ENCODE measurements at places on chromosomes 1 and 21.

- no peak for DNase-seq
These were observed 19.0 kb upstream of the MFN2 start for GRCh38 chr1:11961230-11961629.

DNA sequence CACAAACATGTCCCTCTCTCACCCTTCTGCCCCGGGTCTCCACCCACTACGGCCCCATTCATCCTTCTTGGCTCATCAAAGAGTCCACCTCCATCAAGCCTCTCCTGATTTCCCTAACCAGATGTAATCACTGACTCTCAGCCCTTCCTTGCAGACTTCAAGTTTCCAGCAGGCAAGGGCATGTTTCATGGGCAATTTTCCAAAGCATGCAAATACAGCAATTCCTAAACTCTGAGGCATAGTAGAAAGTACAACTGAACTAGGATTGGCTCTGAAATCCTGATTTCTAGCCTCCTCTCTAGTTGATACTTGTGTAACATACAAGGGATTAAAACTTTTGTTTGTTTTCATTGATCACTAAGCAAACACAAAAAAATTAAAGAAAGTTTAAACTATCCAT lies 109.1 kb upstream of the GADD45A start:
- no peak for DNase-seq

GRCh38 chr1:166978821-166979220 lies 3.5 kb upstream of the ILDR2 start:
- no peak for DNase-seq

DNA sequence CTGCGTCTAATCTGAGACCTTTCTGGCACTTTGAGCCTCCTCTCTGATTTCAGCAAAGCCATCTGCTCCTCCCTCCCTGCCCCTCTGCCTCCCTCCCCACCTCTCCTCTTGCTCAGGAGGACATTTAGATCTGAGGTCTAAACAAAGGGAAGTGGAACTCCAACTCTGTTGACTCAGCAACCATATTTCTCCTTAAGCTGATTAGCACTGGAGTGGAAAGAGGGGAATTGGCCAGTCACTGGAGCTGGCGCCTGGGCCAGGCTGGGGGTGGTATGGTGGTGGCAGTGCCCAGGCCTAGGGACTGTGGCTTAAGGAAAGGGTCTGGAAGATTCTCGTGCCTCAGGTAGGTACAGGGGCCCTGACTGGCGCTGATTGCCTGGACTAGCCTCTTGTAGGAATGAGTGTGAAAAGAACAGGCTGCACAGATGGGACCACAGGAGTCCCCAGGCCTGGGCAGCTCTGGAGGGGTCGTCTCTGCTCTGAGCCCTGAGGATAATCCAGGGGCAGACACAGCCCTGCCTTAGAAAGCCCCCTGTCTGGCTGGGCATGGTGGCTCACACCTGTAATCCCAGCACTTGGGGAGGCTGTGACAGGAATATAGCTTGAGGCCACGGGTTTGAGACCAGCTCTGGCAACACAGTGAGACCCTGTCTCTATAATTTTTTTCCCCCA lies 11.9 kb downstream of the SH2D2A start:
- DNase-seq = no peak

DNA sequence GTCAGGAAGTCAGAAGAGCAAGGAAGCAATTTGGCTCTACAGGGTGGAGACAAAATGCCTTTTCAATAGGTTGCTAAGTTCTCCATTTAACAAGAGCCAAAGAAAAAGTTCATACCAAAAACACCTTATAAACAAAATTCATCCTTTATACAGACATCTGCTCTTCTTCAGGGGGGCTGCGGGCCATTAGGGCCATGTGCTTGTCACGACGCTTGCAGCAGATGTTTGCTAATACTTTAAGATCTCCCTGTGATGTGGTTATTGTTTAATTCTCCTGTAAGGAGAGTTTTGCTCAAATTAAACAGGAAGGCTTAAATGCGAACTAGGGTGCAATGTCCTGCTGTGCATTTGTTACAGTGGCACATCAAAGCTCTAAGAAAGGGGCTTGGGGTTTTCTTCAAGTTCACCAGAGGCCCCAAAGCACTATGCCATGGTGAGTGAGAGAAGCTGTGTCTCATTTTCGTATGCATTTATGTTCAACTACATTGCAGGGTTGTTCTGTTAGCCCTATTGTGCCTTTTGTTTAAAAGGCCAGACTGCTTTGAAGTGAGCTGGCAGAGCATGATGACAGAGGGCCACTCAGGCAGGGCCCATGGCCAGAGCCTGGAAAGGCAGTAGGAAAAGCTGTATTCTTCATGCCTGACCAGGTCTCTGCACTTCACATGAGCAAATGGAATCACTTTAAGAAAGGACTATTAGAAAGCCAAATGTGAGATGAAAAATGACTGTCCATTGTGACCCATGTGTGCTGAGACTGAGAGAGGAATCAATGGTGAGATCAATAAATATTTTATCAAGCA lies 24.8 kb upstream of the NTPCR start:
- no peak for DNase-seq

GRCh38 chr1:206654828-206655227 lies 19.5 kb downstream of the DYRK3 start:
- no peak for DNase-seq

DNA sequence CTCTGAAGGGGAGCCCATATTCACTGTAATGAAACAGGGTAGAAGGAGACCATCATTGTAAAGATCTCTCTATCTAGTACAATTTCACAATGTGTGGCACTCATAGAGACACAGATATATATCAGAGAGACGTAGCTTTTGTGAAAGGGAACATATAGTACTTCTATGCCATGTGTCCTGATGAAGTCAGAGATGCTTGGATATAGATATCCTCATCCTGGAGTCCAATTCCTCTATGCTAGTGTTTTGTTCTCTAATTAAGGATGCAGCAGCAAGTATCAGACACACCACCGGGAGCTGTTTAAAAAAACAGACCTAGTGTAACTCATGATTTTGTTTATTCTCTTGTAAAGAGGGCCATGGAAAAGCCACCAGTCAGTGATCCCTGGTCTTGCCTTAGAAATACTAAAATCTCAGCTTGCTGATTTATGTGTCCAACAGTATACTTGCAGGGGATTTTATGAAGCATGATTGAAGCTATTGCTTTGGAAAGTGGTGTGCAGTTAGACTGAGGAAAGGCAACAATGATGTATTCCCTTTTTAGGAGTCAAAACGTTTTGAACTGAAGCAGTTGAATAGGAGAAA lies 2.5 kb downstream of the NCAM2 start:
- DNase-seq = no peak

- DNase-seq = no peak
These were observed 23.0 kb upstream of the PRSS38 start for GRCh38 chr1:227792216-227793078.

GRCh38 chr1:165842671-165843129 lies 15.3 kb downstream of the UCK2 start:
- DNase-seq = no peak

DNA sequence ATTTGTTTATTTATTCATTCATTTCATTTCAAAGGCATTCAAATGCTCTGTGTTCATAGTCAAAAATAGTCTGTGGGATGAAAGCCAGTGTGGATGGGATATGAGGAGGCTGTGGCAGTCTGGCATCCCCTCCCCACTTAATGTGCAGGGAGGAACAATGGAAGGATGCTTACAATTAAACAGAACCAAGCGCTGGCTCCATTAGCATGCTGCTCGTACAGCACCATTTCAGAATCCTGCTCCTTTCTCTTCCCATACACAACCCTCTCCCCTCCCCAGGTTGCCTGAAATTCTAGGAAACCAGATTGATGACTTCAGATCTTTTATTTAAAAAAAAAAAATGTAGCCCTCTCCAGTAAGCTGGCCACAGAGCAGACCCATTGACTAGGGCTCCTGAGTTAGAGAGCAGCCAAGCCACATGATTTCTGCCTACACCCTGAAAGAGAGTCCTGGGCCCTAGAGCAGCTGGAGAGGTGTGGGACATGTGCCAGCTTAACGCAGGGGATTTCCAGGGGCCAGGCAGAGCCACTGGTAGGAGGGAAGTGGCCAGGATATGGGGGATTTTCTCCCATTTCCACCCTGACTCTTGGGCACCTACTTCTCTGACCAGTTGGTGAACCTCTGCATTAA lies 205.2 kb downstream of the ASTN1 start:
- DNase-seq = no peak

DNA sequence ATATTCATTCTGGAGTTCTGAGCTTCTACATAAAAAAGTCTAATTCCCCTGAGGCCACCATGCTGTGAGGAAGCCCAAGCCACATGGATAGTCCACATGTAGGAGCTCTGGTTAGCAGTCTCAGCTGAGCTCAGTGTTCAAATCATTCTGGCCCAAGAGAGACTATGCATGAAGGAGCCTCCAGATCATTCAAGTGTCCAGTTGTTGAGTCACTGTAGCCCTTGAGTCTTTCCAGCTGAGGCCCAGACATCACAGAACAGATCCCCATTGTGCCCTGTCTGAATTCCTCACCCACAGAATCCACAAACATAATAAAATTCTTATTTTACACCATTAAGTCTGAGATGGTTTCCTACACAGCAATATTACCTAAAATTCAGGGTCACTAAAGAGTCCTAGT lies 107.0 kb upstream of the NGF start:
- no peak for DNase-seq

DNA sequence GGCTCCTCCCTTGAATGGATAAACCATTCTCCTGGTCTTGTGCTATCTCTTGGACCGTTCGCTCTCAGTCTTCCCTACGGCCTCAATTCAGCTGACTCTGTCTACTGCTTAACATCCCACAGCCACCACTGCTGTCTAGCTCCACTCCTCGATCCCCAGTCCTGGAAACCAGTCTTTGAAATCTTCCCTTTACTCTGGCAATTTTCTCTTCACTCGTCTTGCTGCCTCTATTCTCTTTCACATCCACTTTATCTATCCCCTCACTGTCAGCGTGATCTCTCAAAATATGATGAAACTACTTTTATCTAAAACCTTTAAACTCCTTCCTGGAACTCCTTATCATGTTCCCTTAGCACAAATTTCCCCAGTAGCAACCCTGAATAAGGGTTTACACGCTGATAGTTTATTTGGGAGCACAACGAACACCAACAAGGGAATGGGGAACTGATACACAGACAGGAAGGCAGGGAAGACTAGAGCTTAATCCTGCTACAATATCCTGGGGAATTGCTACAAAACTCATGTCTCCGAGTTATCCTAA lies 131.6 kb upstream of the SAMSN1 start:
- no peak for DNase-seq

- DNase-seq = no peak
These were observed 105.2 kb downstream of the LAMC2 start for GRCh38 chr1:183291216-183291762.

GRCh38 chr1:229141271-229141670 lies 129.6 kb upstream of the RAB4A start:
- DNase-seq = no peak

- DNase-seq = no peak
These were observed 32.2 kb upstream of the ZNF281 start for GRCh38 chr1:200442023-200442422.

GRCh38 chr1:10671090-10671489 lies 125.4 kb downstream of the CASZ1 start:
- no peak for DNase-seq

DNA sequence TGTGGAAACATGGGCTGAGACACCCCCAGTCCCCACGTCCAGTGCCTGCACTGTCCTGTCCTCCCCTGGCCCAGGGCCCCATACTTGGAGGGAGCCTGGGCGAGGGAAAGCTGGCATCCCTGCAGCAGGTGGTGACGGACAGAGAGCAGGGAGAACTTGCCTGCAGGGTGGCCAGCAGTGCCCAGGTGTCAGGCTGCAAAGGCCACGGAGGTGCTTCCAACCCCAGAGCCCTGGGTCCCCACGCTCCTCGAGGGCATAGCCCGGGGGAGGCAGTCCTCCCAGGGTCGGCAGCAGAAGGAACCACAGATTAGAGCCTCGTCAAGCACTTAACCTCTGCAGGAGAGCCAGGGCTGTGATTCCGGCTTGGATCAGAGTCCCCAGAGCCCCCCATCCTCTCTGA lies 77.5 kb downstream of the ARHGEF16 start:
- no peak for DNase-seq

DNA sequence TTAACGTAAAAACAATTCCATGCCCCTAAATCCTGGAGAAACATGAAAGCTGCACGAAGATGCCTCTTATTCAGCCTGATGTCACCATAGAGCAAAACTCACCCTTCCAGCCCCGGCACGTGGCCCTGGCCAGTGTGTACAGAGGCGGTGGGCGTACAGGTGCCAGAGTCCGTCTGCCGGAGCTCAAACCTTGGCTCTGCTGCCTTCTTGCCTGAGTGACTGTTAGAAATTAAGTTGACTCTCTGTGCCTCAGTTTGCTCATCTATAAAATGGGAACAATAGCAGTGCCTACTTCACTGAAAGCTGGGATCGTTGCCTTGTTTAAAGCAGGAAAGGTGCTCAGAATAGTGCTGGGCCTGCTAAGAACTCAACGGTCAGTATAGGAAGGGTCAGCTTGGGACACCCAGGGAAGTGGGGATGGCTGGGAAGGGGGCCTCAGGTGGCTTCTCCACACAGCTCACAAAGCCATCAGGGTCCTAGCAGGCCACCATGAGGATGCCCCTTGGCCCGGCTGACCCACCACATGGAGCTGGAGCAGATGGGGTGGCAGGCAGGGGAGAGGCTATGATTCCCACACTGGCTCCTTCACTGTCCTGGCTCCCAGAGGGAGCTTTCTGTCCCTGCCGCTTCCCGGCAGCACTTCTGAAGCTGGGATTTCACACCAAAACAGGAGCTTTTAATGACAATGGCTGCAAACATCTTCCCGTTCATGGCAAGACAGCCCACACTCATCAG lies 237.2 kb downstream of the NPHP4 start:
- DNase-seq = no peak

DNA sequence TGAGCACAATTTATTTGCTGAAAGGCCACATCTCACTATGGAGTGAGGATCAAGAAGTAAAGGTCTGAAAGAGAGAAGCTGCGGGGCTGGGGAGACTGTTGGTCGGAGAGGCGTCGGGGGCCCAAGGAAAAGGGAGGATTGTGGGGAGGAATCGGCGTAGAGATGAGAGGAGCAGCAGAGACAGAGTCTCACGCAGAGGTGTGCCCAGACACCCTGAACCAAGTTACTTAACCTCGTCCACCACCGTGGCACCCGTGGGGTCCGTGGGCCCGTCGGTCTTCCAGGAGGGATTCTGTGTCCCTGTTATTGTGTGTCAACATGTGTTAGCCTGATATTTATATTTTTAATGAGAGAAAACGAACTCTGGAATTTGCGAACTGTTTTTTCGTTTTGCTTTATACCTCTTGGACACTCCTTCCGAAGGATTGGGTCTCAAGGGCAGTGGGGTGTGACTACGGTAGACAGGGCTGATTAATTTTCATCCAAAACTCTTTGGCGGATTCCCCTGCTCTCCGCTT lies 3.8 kb upstream of the NBPF1 start:
- no peak for DNase-seq

DNA sequence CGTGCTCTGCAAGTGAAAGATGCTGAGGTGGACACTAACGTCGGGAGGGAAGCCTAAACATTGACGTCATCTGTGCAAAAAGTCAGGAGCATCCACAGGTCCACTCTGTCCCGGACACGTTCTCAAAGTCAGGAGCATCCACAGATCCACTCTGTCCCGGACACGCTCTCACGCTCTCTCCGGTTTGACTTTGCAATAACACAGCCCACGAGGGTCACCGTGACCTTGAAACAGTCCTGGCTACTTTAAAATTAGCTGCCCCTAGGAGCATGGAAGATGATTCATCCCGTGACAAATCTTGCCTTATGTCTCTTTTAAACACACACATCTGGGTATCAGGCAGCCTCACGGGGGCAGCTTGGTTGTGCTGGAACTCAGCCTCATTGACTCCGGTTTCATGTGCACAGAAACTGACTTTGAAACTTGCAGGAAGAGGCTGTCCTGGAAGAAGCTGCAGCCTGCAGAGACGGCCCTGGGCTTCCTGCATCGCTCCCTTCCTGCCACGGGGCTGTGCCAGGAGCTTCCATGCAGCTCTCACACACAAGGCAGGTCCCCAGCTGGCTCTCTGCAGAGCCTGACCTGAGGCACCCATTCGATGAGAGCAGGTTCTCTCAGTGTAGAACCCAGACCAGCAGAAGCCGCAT lies 18.1 kb upstream of the COL18A1 start:
- no peak for DNase-seq
